CD4-positive, CD25-positive, alpha-beta regulatory T cell (primary cell): ENCODE measurements at places on chromosomes 1 and 21. TPM values are rescaled to one million over a fixed set of nuclear protein-coding genes. Genes with fewer than 3 reads are reported as not detected.

Gene SDCCAG8
- 19.4 TPM for polyA plus RNA-seq

Gene RIPK4
- not detected for polyA plus RNA-seq

Gene SERPINC1
- polyA plus RNA-seq: not detected

Gene SPRR4
- polyA plus RNA-seq: not detected

Gene CLDN17
- not detected for polyA plus RNA-seq

Gene MAN1C1
- 3.1 TPM for polyA plus RNA-seq

Gene GFI1
- 11.5 TPM for polyA plus RNA-seq

Gene S100A2
- not detected for polyA plus RNA-seq

Gene CCDC30
- polyA plus RNA-seq: 0.85 TPM
